ENCODE measurements at places on chromosomes 5 and 9. TPM values are rescaled to one million over a fixed set of nuclear protein-coding genes. Genes with fewer than 3 reads are reported as not detected.

The PTBP3 gene
- total RNA-seq = 35.0 TPM

DNA sequence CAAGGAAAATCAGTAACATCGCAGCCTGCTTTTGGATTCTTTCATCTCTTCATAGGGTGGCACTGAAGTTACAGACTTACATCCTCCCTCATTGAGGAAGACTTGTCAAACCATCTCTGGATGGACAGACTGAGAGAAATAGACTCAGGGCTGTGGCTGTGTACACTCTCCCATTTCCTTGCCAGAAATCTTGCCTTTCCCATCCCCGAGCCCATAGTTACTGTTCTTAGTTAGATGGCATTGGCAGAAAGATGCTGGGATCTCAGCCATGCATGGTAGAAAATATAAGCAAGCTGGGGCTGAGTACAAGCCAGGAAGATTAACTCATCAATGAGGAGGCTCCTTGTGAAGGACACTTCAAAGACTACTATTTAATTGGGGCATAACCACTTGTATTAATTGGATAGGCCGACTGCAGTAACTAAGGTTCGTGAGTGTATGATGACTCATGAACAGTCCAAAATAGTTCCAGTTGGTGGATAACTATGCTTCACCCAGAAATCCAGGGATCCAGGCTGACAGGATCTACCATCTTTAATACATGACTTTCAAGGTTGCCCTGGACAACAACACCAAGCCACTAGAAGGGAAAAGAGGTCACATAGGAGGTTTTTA is 137.9 kb downstream of the TMEM38B start:
- no peak for DNase-seq

DNA sequence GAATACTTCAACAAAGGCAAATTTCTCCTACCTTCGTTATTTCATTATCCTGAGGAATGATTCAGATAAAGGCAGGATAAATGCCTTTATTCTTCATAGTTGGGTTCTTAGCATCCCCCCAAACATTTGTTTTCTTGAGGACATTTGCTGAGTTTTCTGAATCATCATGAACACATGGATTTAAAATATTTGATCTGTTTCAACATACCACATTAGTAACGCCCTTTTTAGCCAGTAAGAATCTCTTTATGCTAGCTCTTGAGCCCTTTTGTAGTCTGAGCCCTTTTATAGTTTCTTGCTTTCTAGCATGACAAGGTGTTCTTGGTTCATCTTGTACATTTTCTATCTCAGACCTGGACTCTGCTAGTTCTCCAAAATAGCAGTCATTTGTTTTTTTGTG is 27.9 kb downstream of the SKIC3 start:
- DNase-seq = no peak

- no peak for DNase-seq
Observed at GRCh38 chr5:39340506-39340905, 23.8 kb downstream of the C9 start.

The AGPAT2 gene
- 76.4 TPM for total RNA-seq

The QRFP gene
- not detected for total RNA-seq

- DNase-seq = no peak
Observed at GRCh38 chr9:111925017-111925770, 28.6 kb downstream of the UGCG start.
